ENCODE measurements at places on chromosomes 5 and 9.

GRCh38 chr5:39284552-39284951 is 65.2 kb upstream of the FYB1 start:
- no peak for DNase-seq

GRCh38 chr9:115373000-115373709 is 255.2 kb upstream of the TNC start:
- DNase-seq = no peak

DNA sequence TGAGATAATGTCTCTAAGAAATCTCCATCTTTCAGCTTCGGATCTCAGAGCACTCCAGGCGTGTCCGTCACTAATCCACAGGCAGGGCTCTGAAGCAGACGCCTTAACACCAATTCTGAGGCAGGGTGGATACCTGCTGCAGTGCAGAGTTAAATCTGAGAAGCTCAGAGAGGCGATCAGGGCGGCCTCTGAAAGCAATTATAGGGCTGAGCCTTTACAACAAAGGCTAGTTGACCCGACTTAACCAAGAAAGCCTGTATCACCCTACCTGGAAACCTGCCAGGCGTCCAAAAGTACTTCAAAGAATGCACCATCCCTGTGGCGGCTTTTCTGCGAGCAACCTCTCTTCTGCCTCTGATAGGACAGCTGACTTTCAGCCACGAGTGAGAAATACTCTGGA is 134.8 kb upstream of the MSX2 start:
- no peak for DNase-seq

- DNase-seq = no peak
Measured at GRCh38 chr9:87592554-87593358, 95.1 kb downstream of the DAPK1 start.

All from activated T-cell treated with anti-CD3 and anti-CD28 coated beads for 1 hour (primary cell).